ENCODE measurements at places on chromosomes 4 and X.
A peak's percentile ranks its signal among the peaks of the same experiment; 100 is the strongest.

DNA sequence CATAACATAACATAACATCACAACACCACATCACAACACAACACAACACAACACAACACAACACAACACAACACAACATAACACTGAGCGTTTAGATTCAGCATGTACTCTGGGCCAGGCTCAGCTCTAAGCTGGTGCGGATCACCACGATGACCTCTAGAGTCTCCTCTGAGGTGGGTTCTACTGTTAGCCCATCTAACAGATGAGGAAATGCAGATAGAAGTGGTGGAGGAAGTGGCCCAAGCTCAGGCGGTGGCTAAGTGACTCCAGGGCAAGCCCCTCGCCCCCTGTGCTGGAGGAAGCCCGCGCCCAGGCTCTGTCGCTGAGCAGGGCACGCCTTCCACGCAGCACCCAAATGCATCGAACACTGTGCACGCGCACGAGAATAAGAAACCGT, 45.3 kb upstream of the CDKN2AIP start:
- no peak for DNase-seq

GRCh38 chrX:31320740-31321139, 248.9 kb upstream of the FTHL17 start:
- no peak for DNase-seq

DNA sequence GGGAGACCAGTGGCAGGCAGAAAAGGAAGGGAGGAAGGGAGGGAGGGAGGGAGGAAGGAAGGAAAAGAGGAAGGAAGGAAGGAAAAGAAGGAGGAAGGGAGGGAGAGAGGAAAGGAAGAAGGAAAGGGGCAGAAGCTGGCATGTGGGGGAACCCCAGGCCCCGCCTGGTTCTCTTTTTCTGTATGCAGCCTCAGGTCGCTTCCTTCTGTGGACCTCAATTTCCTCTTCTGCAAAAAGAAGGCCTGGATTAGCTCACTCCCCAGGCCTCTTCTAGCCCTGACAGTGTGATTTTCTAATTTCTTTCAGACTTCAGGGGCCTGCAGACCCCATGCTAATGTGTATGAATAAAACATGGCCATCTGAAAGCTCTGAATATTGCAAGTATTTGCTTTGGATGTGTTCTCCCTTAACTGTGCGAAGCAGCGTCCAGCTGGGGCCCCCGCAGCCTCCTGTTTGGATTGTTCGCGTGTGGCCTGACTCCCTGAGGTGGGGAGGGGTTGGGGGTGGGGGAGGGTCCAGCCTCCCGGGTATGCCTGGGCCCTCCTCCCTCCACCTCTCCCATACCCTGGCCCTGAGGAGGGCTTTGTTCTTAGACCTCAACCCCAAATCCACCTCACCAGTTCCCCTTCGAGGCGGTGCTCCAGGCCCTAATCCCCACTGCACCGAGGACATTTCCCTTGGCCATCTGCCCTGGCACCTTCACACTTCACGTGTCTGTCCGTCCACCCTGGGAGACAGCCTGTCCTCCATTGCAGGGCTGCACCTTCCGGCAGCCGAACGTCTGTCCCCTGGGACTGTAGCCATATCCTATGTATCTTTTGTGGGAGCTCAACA, 199.9 kb upstream of the ATP6AP2 start:
- no peak for DNase-seq

DNA sequence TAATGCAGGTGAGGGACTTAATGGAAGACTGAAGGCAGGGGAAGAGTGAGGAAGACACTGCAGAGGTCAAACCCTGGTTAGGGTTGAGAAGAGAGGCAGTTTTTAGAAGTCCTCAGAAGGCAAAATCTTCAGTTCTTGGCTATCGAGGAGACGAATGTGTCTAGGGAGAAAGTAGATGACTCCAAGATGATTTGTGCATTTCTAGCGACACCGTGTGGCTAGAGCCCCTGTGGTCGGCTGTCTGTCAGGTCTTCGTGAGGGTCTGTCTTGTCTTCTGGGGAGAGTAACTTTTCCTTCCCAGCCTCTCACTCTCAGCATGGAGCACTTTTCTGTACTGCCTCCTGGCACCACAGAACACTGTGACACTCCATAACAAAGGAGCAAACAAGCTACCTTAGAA, 458.1 kb downstream of the STIM2 start:
- DNase-seq, result peak; percentile 11
